ENCODE measurements at places on chromosomes 2 and 18.

GRCh38 chr18:37443325-37444055 is 122.1 kb downstream of the CELF4 start:
- DNase-seq: no peak

DNA sequence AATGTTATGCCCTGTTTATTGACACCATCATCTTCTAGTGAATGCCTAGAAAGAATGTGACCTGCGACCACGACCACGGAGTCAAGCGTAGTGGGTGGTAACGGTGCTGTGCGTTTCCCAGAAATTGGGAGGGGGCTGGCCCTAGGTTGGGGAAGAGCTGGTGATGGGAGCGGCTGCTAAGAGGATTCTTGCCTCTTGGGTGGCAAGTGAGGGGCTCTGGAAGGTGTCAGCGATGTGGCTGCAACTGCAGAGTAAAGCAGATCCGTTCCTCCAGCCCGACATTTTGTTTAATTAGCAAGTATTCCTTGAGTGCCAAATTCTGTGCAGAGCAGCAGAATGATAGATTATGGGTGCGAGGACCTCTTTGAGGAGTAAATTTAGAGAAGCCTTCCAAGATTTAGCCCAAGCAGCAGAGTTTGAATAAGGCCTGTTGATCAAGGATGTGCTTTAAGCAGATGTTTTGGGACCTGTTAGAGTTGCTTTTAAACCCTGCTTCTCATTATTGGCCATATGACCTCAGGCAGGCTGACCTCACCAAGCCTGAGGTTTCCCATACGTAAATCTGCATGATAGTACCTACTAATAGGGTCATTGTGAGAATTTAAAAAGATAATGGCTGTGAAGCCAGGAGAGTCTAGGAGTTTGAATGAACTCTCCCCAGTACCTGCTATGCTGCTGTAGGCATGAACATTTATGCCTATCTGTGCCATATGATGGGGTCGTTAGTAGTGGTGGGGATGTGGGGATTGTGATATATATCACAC is 287.7 kb downstream of the PTGR3 start:
- DNase-seq: no peak

GRCh38 chr2:208415897-208416296 is 9.3 kb downstream of the PTH2R start:
- no peak for DNase-seq

DNA sequence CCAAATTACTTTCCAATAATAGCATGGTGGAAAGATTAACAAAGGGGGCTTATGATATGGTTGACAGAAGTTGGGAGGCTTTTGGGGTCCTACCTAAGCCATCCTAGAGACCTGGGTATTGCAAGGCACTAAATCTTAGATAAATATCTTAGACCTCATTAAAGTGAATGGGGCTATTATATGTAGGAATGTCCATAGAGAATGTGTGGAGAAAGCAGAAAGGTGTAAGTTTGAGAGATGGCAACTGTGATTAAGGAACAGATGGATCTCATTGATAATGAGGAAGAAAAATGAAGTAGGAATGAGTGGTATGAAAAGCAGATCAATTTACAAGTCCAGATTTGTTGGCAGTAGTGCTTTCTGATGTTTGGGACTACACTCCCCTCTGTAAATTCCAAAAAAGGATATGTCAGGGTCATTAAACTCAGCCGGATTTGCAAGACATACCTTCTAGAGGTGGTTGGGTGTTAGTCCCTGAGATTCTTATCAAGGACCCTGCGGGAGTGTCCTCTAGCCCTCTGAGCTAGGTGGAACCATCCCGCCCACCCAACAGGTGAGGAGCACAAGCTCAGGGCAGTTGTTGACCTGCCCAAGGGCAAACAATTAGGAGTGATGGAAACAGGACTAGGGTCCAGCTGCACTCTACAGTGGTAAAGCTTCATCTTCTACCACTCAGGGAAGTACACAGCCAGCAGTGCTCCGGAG is 12.1 kb downstream of the TCF7L1 start:
- DNase-seq: no peak

DNA sequence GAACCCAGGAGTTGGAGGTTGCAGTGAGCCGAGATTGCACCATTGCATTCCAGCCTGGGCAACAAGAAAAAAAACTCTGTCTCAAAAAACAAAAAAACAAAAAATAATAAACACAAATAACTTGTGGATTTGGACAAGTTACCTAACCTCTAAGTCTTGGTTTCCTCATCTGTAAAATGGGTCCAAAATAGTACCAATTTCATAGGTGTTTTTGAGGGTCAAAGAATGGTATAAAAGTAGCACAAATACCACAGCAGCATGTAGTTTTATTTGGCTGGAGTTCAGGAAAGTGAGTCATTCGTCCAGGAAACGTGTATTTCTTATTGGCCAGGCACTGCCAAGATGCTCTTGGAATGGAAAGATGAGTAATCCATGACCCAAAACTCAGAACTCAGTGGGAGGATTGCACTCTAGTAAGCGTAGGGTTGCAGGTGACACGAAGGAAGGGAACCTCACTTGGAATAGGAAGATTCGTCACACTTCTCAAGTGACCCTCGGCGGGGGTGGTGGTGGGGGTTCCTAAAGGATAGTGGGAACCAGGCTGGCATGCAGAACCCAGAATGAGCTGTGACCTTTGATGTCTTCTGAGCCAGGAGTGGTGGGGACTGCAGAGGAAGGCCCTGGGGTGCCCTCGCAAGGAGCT is 24.4 kb downstream of the GRHL1 start:
- no peak for DNase-seq

DNA sequence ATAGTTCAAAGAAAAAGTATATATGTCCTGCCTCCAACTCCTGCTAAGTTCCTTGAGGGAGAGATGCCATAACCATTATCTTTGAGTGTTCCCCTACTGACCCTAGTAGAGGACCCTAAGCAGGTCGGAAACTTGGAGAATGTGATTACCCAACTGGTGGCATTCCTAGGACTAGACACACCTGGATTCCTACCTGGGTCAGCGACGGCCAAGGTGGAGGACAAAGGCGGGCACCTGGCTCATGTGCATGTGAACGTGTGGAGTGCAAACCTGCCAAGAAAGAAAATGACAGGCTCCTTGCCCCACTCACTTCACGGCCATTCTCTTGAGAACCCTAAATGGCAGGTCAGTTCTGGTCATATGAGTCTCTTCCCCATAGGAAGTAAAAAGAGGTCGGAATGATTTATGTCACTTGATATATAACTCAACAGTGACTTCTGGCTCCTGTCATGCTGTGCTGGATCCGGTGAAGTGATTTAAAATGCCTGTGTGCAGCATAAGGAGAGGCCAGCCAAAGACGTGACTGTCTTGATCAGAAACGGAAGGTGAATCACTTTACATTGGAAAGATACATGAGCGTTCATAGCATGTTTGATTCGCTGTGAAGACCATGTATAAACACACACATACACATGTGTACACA is 371.6 kb downstream of the EIPR1 start:
- DNase-seq: no peak

DNA sequence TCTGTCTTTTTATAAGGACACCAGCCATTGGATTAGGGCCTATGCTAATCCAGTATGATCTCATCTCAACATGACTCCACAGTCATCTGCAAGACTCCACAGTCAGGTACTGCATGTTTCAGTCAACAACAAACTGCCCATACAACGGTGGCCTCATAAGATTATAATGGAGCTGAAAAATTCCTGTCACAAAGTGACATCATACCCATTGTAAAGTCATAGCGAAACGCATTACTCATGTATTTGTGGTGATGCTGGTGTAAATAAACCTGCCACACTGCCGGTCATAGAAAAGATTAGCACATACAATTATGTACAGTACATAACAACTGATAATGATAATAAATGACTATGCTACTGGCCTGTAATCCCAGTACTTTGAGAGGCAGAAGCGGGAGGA is 102.2 kb downstream of the TEX51 start:
- DNase-seq: no peak

DNA sequence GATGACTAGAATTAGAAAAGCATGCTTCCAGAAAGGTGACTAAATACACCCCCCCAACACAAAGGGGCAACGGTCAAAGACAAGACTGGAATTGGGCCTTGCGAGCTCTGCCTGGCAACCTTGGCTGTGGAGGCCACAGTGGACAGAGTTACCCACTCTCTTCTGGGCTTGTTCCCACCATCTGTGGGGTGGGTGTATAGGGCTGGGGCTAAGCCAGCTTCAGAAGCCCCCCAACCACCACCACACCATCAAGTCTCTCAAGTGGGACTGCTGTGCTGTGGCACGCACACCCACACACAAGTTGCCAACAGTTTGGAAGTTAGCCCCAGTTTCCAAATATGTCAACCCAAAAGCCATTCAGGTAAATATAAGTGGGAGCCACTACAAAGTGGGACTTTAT is 7.8 kb downstream of the NFE2L2 start:
- no peak for DNase-seq
